ENCODE measurements at places on chromosomes 16 and 17.
A peak's percentile ranks its signal among the peaks of the same experiment; 100 is the strongest.

DNA sequence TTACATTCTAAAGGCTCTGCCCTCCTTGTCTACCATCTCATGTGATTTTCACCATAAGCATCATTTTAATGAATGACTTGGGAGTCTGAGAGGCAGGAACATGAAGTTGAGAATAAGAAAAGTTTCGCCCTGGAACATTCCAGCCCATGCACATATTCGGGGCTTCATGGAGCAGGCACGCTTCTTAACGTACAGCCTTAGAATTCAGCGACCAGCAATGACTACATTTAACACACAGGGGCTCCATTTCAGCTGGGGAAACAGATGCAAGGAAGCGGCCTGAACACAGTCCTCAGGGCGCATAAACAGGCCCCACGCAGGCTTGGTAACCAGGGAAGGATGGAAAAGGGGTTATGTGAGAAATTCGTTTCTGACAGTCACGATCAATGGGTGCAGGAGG, 357.4 kb downstream of the SLC39A11 start:
- DNase-seq, result no peak

DNA sequence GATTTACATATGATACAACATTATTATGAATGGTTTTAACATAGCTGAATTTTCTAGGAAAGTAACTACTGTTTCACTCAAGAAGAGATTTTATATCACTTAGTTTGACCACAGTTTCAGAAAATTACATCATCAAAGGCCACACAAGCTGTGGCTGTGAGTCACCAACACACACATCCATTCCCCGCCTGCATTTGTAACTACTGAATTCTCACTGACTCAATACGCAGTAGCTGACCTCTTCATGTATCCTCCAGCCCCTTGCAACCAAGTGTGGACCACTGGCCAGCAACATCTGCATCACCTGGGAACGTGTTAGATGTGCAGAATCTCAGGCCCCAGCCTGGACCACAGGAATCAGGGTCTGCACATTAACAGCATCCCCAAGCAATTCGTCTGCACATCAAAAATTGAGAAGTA, 197.6 kb downstream of the XYLT1 start:
- no peak for DNase-seq

DNA sequence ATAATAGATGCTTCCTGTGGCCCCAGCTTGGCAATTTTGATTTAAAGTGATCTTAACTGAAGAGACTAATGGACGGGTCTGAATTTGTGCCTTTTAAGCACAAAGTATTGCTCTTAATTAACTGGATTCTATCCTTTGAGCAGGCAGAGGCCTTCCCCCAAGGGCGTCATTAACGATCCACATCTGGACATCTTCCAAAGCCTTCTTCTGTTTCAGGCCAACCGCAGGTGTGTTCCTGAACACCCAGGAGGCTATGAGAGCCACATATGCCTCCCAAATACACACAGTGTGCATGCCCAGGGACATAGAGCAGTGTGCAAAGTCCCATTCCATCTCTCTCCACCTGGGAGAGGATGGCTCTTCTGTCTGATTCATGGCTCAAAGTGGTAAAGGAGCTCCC, 42.3 kb downstream of the MAPT start:
- DNase-seq, result no peak

DNA sequence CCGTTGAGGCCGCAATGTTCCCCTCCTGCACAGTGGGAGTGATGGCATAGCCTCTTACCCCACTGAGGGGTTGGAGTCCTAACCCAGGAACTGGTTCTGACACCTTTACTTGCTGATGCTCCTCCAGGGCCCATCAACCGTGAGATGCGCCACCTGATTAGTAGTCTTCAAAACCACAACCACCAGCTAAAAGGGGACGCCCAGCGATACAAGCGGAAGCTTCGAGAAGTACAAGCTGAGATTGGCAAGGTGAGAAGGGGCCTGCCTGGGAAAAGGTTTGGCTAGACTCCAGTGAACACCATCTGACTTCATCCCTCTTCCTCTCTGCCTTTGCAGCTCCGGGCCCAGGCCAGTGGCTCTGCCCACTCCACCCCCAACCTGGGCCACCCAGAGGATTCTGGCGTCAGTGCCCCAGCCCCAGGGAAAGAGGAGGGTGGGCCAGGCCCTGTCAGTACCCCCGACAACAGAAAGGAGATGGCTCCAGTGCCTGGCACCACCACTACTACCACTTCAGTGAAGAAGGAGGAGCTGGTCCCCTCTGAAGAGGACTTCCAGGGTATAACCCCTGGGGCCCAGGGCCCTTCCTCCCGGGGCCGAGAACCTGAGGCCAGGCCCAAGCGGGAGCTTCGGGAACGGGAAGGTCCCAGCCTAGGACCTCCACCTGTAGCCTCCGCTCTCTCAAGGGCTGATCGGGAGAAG, 5.8 kb downstream of the RNF40 start:
- no peak for DNase-seq

- no peak for DNase-seq
Observed at GRCh38 chr17:63452046-63452961, 6.2 kb upstream of the CYB561 start.

- DNase-seq, result no peak
Observed at GRCh38 chr17:17824119-17824782, 12.5 kb downstream of the SREBF1 start.

DNA sequence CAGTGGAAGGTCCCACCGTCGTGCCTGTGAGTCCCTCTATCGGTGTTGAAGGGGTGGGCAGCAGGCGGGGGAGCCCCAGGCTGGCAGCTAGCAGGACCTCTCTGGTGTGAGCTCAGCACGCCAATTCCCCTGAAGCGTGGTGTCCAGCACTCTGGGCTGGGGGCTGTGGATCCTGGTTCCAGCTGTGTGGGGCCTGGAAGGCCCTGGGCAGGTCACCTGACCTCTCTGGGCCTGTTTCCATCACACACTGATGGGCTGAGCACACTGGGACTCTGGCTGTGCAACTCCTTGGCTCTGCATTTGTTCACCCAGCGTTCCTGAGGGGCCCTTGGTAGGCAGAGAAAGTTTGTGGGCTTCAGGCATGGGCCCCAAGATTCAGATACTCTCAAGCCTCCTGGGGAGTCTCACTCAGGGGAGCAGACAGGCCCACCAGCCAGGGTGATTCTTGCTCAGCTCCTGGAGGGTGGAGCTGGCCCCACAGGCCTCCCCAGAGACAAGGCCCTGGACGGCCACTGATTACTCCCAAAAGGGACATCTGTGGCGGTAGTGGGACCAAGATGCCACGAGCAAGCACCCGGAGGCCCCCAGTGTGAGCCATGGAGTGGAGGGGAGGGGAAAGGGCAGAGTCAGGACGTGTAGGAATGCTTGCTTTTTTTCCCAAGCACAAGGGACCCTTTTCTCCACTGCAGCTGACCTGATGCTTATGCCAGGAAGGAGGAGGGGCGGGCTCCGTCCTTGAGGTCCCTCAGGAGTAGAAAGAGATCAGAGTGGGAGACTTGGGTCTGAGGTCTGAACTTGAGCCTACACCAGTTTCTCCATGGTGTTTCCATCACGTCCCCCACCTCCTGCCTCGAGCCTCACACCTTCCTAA, 8.5 kb downstream of the SCGB1C2 start:
- DNase-seq, result no peak

DNA sequence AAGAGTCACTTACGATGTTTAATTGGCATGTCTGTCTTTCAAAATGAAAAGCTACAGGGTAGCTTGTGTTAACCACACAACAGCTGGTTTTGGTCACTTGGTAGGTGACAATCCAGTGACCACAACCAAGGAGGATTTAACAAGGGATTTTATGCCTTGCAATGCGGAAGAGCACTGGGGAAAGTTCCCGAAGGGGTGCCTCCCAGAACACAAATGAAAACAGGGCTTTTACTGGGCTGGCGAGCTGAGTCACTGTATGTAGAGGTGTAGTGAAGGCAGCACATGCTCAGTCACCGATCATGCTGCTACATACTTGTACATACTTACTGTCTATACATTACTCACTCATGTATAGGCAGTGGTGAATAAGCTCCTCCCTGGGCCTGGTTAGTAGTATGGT, 483.5 kb downstream of the CDH13 start:
- no peak for DNase-seq

- DNase-seq, result no peak
Observed at GRCh38 chr17:16381496-16381820, 567 bp downstream of the UBB start.

GRCh38 chr16:79554912-79555311, 45.6 kb downstream of the MAF start:
- DNase-seq, result no peak

GRCh38 chr17:68179236-68179925, 68.5 kb upstream of the AMZ2 start:
- no peak for DNase-seq

GRCh38 chr16:84832488-84833143, 12.8 kb downstream of the CRISPLD2 start:
- no peak for DNase-seq

DNA sequence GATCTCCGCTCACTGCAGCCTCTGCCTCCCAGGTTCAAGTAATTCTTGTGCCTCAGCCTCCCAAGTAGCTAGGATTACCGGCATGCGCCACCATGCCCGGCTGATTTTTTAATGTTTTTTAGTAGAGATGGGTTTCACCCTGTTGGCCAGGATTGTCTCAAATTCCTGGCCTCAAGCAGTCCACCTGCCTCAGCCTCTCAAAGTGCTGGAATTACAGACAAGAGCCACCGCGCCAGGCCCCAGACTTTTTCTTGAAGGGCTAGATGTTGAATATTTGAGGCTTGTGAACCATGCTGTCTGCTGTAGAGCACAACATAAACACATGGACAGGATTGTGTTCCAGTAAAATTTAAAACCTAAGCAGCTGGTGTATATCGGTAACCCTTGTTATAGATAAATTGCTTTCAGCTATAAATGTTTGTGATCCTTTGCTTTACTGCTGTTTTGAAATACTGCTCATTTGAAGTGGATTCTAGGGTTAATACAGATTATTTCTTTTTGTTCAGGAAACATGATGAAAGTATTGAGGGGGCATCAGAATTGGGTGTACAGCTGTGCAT, 12.4 kb downstream of the WSB1 start:
- DNase-seq, result no peak

DNA sequence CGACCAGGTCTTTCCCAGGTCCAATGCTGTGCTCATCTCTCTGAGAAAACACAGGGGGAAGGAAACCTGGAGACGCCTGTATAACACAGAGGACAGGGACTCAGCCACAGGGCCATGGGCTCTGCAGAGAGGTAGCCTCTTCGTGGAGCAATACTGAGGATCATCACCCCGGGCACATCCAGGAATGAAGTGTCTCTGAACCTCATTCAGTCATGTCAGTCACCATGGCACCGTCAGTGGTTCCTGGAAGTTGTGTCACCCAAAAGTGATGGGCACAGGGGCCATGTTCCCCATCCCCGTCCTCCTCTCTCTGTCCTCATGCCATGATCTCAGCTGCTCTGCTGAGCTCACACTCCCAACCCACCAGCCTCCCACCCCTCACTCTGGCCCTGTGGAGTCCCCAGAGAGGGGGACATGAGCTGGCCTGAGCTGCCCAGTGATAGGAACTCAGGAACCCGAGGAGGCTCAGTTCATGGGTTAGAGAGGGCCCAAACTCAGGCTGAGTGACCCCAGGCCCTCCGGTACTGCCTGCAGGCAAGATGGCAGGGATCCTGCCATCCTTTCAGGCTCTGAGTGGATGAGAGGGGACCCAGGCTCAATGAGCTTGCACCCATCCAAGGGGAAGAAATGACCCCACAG, 53.4 kb downstream of the PITPNM3 start:
- DNase-seq, result no peak

GRCh38 chr16:63365649-63366304, 1329.5 kb upstream of the CDH8 start:
- DNase-seq, result no peak

DNA sequence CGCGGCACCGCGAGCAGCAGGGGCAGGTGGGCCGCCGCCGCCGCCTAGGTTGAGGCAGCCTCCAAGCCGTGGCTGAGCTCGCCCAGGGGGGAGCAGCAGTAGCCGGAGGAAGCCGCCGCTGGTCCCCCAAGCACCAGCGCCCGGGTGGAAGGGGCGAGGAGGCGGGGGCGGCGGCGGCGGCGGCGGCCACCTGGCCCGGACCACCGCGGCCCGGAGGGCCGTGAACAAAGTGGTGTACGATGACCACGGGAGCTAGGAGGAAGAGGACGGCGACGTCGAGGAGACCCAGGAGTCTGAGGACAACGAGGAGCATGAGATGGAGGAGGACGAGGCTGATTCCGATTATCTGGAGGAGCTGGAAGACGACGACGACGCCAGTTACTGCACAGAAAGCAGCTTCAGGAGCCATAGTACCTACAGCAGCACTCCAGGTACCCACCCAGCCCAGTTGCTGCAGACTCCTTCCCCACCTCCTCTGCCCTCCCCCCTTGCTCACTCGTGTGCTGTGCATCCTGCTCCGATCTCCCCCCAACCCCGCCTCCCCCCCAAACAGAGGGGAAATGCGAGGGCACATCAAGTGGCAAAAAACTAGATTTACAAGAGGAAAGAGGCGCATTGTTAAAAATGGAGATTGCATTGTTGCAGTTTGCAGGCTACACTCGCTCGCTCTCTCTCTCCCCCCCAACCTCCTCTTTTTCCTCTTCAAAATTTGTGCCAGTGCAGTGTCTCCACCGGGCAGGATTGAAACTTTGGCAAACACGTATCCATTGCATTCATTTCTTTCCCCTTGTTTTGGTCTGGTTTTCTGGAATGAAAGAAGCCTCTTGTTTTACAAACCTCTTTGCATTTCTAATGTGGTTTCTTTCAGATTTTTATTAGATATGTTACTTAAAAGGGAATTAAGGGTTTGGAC, 41.8 kb upstream of the AMZ2 start:
- peak; percentile 29 for DNase-seq

DNA sequence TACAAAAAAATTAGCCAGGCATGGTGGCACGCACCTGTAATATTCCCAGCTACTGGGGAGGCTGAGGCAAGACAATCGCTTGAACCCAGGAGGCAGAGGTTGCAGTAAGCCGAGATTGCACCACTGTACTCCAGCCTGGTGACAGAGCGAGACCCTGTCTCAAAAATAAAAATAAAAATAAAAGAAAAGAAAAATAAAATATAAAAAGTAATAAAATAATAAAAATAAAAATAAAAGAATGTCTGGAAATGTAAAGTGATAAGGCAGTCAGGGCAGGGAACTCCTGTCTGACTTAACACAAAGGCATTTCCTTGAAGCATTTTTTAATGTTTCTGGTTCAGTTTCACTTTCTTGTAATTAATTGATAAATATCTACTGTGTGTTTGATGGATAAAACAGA, 34.7 kb upstream of the DNAJA2 start:
- no peak for DNase-seq

DNA sequence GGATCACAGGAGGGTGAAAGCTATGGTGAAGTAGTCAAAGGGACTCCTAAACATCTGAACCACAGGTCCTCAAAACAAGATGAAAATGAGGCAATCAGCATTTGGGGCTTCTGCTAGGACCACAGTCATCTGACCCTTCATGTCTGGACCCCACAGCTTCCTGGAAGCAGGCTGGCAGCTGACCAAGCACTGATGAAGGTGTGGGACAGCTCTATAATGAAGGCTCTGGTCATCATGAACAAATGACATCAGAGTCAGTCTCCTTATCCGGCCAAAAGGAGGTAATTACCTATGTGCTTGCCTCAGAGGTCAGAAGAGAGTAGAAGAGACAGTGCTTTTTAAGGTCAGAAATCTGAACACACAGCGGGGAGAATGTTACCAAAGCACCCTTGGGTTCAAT, 101.2 kb upstream of the GNAO1 start:
- DNase-seq, result no peak

All from NCI-H526 treated with DMSO at 0.1 percent for 48 hours (cell line).